ENCODE measurements at places on chromosomes 6 and 20.

DNA sequence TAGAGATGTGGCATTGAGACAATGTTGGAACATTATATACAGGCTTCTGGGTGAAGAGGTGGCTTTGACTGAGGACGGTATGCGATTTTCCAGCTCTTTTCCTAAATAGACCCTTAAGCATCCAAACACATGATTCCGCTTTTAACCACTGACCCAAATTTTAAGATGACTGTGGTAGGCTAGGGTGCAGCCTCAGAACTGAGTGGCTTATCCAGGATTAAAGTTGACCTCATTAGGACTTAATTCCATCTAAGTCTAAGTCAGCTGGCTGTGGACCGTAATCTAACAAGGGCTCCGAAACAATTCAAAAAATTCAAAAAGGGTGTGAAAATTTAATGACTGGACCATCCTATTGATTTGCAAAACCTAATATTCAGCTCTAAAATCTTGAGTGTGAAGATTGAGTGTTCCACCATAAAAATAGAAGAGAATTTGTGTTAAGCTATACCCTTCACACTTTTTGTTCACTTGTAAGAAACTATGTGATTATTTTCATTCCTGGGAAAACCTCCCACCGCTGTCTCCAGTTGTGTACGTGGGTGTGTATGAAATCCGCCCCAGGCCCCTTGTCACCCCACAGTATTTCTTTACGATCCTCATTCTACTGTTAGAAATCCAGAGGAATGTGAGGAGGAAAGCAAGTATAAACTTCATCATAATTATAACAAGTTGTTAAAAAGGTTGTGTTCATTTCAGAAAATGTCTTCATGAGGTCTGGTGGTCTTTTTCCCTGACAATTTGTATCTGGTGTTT lies 2.7 kb downstream of the PCMTD2 start:
- no peak for DNase-seq

DNA sequence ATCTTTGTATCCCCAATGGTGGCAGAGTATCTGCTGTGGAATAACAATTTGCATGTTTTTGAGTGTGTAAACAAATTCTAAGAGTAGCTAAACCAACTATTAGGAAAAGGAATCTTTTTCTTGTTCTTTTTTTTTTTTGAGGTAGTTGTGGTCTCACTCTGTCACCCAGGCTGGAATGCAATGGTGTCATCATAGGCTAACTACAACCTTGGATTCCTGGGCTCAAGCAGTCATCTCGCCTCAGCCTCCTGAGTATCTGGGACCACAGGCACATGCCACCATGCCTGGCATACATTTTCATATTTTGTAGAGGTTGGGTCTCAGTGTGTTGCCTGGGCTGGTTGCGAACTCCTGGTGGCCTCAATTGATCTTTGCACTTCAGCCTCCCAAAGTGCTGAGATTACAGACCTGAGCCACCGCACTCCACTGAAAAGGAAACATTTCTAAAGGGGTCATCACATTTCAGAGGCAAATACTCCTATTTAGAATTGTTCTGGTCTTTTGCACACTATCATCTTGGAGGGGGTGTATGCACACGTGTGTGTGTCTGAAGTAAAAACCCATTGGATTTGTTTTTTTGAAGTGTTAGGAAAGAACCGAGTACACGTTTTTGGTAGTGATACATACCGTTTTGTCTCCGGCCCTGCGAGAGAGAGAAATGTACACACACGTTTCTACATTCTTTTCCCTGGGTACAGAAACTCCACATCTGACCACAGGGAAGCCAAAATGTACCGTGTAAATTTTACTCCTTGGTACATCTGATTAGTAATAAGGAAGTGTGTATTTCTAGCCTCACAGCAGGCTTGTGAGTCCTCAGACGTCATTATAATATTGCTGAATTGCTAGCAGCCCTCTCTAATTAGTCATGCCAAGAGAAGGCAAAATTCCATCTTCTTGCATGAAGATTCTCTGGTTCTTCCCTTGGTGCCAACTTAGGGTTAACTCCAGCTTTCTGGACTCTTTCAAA lies 183.6 kb downstream of the JARID2 start:
- DNase-seq = no peak

- DNase-seq = no peak
Measured at GRCh38 chr6:41892921-41893564, 2.1 kb downstream of the USP49 start.

DNA sequence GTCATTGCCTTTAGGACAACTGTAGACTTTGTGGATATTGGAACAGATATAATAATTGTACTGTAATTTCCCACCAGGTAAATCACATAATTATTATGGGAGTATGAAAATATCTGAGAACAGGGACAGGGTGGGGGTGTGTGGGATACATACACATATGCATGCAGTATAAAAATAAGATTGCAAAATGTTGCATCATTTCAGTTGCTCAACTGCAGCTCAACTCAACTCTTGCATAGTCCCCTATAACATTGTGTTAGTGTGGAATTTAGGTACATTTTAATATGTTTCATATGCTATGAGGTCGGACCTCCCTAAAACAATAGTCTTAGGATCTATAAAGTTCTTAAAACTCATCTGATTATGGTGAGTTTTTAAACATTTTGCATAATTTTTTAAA lies 275.0 kb upstream of the FLRT3 start:
- DNase-seq = peak; percentile 4

DNA sequence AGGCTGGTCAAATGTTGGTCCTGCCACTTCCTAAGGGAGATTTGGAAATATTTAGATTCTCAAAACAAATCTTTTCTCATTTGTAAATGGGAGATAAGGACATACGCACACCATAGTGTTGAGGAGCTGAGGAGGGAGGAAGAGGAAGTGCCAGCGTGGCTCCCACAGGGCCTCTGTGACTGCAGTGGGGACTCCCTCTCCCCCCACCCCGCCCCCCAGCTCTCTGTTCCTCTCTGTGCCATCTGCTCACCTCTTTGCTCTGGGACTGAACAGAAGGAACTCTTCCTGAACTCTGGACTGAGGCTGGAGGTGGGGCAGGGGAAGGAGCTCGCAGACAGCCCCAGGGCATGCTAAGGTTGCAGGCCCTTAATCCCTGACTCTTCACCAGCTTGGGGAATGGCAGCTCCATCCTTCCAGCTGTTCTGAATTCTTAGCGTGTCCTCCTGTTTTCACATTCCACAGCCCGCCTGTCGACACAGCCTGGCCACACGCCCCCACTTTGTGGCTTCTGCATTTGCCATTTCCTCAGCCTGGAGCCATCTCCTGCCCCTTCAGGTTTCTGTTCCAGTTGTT lies 11.4 kb downstream of the DDX27 start:
- DNase-seq = no peak

DNA sequence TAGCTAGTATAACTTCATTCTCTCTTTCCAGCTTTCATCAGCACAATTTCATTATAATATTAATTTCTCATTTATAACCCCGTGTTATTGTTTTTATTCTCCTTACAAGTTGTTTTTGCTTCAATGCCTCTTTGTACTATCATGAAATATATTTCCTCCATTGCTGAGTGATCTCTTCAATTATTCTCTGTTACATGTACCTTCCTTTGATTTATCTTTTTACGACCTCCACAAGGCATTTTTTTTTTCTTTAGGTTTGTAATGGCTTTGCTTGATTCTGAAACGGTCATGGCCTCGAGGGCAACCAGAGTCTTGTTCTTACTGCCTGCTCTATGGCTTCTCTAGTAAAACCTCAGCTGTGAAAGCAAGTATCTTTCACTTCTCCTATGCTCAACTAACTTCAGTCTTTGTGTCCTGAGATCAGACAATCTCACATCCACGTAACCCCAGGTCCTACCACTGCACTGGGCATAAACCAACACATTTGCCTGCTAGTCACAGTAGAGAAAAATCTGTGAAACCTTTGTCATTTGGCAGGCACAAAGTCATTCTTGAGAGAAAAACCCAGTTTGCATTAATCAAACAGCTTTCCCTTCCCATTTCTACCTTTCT lies 119.9 kb downstream of the UST start:
- DNase-seq = no peak

DNA sequence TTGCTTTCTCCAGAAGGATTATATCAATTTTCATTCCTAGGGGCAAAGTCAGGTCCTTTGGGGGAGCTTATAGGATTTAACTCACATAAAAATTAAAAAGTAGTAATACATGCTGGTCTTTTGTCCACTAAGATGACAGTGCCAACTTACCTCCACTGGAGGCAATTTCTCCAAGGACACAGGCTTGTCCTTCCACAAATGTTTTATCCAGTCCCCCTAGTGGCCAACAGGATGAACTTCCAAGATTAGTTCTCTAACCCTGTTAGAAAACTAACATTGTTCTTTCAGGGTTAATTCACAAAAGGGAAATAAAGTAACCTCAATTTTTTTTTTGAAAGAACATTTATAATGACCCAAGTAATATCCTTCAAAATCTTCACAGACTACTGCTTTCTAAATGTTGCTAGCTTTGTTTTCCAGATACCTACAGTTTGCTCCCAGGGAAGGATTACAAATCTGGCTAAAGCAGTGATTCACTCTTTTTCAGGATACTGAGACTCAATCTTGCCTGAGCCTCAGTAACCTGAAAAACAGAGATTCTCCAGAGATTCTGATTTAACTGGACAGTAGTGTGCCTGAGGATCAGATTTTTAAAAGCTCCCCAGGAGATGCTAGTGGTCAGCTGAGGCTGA lies 31.7 kb upstream of the UBR2 start:
- DNase-seq = no peak
